ENCODE measurements at places on chromosomes 12 and 14.

GRCh38 chr12:123491056-123491455 is 33.1 kb downstream of the SNRNP35 start:
- no peak for DNase-seq

DNA sequence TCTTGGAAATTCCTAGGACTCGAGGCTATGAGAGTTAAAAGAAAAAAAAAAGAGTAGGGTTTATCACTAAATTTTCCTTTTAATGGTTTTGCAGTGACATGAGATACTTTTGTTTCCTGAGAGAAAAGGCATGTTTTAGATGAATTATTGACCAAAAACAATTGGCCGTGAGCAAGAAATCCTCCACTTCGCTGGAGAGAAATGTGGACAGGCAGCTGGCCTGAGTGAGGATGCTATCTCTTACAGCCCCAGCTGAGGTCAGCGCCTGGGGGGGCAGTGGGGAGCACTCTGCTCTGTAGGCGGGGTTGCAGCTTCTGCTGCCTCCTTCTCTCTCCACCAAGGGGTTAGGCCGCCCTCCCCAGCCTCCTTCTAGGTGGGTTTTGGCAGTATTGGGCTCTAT is 54.7 kb downstream of the PRIMA1 start:
- DNase-seq: no peak

DNA sequence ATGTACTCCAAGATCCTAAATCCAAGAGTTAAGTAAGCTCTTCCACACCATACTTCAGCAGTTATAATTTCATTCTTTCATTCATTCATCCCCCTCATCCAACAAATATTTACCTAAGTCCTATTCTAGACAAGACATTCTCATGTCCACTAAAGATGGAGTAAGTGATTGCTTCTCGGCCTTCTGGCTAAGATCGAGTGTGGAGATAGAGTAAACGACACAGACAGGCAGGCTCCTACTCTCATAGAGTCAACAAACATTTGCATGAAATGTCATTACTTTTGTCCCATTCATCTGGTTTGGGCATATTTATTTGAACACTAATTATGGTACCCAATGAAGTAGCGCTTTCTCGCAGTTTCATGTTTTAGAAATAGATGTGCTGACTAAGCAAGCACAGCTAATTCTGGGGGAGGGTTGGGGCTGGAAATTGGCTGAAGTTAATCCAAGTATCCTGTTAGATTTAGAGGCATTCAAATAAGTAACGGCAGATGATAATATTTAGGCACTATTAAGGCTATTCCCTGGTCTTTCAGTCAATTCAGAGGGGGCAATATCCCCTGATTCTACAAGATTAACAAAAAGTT is 176.5 kb downstream of the CEP128 start:
- DNase-seq: no peak

DNA sequence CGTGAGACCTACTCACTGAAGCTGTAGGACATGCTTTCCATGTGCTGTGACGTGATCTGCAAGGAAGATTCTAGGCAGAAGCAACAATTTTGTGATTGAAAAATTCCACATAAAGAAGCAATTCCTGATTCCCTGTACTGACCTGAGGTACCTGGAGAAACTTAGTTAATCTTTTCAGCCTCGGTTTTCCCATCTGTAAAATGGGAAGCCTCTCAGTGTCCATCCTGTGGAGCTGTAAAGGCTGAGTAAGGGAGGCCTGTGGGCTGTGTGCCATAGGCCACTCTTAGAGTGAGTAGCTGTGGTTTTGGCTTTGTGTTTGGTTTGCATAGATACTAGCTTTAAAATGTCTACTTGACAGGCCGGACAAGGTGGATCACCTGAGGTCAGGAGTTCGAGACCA is 50.7 kb downstream of the SFSWAP start:
- no peak for DNase-seq

GRCh38 chr12:53729644-53730043 is 2.4 kb upstream of the CALCOCO1 start:
- no peak for DNase-seq

DNA sequence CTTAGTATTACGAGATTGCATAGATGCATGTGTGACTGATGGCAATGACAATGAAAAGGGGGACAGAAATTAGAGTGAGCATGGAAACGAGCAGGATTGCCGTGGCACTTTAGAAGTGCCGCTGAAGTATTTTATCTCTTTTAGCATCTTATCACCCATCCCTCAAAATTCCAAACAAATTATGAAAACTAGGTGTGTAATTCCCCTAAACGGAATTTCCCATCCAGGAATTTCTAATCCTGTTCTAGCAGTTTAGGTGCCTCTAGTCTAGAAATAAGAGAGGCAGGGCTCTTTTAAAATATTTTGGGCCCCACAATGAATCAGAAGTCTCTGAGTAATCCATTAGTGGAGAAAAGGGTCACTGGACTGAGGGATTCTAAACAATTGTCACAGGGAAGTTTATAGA is 947 bp downstream of the TMEM52B start:
- no peak for DNase-seq

- DNase-seq: no peak
These were observed 123.3 kb downstream of the KCNA5 start for GRCh38 chr12:5166976-5167375.

DNA sequence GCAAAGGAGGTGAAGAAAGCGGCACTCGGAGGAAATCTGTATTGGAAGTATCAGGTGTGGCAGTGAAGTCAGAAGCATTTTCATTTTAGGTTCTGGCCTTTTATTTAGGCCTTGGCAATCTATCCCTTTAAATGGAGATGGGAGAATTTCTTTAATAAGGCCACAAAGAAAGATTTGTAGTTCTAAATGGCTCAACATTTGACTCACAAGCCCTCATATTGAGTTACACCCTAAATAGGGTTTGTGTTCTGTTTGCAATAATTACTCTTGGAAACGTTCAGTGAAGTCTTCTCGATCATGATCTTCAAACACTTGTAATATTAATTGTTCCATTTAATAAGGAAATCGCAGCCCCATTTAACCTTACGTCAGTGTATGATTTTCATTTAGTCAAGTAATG is 25.3 kb upstream of the TMEM260 start:
- no peak for DNase-seq

GRCh38 chr14:36214476-36215216 is 38.1 kb upstream of the PTCSC3 start:
- DNase-seq: no peak

DNA sequence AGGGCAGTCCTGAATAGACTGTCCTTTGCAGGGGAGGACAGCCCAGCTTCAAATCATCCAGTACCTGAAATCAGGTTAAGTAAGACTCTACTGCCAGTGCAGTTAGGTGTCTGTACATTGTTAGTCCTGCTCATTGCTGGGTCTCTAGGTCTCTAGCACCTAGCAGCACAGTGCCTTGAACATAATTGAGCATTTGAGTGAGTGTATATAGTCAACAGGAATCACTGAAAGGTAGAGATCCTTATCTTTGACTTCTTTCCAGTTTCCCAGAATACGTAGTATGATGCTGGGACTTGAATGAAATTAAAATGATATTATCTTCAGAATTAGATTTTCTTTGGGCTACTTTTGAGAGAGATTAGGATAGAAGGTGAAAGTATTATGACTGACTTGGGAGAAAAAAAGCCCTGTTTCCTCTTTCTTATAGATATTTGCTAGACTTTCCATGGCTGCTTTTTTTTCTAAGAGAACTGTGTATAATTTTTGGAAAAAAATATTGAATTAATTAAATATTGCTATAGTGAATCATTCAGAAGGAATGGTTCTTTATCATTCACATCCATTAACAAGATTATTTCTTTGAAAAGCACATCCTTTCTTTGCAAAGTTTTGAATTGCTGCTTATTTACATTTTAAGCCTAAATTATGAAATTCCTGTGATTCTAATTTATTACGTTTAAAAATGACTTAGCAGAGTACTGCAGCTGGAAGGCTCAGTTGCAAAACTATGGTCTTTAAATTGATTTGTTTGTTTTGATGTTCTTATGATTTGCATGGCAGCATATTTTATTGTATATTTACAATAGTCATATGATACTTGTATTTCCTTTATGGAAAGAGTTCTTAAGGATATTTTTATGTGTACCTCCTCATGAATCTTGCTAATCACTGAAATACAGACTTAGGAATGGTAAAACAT is 51.6 kb downstream of the PPP4R4 start:
- DNase-seq: no peak

DNA sequence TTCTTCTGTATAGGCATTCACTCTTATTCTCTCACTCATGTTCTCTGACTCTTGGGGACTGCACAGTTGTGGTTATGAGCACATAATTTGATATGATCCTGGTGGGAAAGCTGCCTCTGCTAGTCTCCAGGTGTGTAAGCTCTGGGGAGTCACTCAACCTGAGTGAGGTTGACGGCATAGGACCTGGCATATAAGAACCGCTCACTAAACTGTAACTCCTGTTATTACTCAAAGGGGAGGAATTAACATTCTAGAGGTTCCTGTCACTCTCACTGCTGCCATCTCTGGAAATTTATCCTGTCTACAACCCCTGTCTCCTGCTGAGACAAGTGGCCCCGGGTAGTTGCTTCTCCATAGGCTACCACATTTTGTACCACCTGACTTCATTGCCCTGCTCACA is 14.0 kb downstream of the SRSF5 start:
- DNase-seq: no peak

- no peak for DNase-seq
These were observed 87.4 kb downstream of the CPSF2 start for GRCh38 chr14:92209141-92209540.

DNA sequence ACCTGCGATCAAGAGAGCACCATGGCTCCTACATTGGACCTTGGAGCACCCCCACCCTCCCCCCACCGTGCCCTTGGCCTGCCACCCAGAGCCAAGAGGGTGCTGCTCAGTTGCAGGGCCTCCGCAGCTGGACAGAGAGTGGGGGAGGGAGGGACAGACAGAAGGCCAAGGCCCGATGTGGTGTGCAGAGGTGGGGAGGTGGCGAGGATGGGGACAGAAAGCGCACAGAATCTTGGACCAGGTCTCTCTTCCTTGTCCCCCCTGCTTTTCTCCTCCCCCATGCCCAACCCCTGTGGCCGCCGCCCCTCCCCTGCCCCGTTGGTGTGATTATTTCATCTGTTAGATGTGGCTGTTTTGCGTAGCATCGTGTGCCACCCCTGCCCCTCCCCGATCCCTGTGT is 1.8 kb upstream of the RNU7-1 start:
- no peak for DNase-seq

DNA sequence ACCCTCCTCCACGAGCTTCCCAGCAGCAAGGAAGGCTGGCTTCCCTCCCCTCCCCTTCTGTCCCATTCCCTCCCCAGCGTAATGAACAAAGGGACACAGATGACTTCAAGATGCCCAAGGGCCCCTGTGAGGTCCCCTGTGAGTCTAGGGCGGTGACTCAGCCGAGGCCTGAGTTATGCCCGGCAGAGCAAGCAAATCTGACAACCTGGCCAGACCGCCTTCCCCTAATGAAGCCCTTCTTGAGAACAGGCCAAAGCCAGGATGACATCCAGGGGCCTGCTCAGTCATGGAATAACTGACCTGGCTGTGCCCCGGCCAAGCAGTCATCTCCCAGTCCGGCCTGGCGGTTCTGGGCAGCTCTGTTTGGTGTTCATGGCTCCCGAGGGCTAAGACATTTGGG is 89.2 kb downstream of the DICER1 start:
- DNase-seq: no peak

DNA sequence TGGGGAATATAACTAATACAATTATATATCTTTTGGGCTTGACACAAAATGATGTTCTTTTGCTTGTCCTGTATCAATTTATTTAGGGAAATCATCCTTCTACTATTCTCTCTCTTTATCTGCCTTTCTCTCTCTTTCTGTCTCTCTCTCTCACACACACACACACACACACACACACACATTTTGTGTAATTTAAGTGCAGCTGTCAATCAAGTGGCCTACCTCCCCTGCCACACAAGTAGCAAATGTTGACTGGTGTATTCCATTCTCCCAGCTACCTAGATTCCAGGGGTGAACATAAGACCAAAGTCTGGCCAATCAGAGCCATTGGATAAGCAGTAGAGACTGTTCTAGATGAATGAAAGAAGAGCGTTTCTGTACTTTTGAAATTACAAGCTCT is 127.6 kb downstream of the C12orf42 start:
- DNase-seq: no peak

- DNase-seq: no peak
These were observed 5.4 kb downstream of the KIF26A start for GRCh38 chr14:104143521-104144452.

- DNase-seq: no peak
These were observed 72.7 kb downstream of the CHGA start for GRCh38 chr14:92995620-92996019.

DNA sequence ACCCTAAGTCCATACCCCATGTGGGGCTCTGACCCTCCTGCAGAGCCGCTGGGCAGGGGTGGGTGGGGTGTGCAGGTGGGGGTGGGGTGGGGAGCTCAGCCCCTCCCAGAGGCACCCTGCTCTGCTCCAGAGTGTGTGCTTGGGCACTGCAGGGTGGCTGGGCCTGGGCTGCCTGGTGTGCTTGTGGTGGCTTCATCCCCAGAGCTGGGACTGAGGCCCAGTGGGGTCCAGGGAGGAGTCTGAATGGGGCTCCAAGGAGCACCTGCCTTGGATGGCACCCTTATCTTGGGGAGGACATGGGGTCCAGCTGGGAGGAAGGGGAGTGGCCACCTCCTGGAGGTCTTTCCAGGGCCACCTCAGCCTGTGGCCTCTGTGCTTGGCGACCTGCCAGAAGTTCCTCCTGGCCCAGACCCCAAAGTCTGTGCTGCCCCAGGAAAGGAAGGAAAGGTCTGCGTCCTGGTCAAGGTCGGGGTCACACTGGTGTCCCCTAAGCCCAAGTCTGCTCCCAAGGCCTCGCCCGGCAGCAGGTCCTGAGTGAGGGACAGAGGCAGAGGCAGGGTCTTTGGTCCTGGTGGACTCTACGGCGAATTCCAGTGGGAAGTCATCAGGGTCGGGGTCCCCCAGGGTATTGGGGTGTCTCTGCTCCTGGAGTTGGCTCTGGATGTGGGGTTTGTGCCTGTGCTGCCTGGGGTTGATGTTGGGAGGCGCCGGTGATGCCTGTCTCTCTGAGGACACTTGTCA is 373.4 kb downstream of the TMEM121 start:
- DNase-seq: no peak

DNA sequence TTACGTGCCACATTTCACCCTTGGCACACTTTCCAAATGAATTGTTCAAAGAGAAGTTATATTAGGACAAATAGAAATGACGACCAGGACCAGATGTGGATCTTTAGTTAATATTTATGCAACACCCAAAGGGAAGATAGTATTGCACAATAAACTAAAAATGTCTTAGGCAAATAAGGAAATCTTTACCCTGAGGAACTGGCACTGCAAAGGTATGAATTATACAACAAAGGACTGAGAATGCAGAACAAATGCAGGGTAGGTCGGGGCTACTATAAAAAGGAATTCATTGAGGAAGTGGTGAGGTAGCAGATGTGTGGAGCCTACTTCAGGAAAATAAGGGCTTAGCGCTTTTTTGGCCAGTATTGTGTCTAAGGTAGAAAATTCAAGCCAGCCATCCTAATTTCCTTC is 3.9 kb upstream of the TMTC2 start:
- DNase-seq: no peak
